Memory B cell (primary cell): ENCODE measurements at places on chromosomes 13 and 19.

DNA sequence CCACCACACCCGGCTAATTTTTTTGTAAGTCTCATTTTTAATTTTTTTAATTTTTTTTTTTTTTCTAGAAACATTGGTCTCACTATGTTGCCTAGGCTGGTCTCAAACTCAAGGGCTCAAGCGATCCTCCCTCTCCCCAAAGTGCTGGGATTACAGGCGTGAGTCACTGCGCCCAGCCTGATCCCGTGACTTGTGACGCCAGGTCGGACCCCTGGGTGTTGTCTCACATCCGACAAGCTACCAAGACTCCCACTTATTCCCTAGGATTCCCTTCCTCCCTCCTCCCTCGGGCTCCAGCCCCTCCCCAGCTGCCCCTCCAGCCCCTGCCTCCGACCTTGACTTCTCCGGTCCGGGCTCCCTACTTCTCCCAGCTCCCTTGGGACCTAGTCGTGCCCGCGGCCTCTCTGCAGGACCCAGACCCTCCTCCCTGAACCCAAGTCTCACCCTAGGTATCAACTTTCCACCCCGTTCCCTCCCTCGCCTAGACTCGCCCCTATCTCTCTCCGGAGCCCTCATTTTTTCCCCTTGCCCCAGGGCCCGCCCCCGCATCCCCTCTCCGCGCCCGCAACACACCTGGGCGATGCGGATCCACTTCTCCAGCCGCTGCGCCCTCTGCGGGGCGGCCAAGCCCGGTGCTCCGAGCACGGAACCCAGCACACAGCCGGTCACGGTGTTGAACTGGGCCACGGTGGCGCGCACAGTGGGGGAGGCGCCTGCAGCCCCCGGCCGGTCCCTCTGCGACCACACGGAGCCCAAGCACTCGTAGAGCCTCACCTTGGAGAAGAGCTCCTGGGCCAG is 13.1 kb downstream of the RGL3 start:
- peak; percentile 48 for DNase-seq

DNA sequence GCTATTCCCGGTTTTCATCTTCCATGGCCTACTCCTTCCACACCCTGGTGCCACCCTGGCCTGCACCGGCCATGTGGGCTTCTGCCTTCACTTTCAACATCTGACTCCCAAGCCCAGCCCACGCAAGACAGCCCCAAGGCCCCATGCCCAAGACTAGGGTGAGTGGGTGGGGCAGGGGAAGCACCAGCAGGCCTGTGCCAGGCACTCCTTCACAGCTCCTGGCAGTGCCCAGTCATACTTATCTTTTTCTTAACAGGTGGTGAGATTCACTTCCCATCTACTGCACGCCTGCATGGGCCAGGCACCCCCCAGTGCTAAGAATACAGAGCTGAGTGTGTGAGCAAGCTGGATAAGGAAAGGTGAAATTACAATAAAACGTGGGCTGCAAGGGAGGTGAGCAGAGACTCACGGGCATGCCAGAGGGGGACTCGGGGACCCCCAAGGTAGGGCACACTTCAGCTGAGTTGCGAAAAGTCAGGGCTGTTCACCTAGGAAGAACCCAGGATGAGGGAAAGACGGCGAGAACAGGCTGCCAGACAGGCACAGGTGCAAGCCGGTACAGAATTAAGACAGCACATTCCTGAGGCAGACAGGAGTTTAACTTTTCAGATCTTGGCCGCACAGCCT is 55.7 kb downstream of the COL4A1 start:
- no peak for DNase-seq

- DNase-seq: no peak
Measured at GRCh38 chr13:108087810-108088209, 127.5 kb downstream of the LIG4 start.

DNA sequence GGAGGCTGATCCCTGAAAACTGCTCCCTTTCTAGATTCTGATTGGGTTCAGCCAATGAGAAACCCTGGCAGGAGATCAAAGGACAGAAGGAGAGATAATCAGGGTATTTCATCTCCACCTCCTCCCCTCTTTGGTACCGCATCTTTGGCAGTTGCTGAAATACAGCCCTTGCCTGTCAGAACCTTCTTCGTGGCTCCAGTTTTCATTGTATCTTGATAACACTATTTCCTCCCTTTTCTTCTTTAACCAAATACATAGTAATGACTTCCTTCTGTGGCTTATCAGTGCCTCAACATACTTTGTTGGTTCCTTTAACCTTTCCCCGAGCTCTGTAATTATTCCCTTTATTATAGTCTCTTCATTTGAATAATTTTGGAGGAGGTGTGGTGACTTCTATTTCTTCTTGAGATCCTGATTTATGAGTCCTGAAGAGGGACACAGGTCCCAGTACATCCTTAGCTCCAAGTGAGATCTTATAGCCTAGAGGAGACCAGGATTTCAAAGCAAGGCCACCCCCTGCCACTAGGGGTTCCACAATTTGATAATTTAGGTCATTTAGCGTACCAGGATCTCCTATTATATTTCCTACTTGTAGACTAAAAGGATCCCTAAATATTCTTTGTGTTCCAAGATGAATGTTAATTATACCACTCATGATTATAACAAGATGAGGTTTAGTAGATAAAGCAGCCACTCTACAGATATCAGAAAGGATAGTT is 98.0 kb downstream of the EDNRB start:
- DNase-seq: no peak

DNA sequence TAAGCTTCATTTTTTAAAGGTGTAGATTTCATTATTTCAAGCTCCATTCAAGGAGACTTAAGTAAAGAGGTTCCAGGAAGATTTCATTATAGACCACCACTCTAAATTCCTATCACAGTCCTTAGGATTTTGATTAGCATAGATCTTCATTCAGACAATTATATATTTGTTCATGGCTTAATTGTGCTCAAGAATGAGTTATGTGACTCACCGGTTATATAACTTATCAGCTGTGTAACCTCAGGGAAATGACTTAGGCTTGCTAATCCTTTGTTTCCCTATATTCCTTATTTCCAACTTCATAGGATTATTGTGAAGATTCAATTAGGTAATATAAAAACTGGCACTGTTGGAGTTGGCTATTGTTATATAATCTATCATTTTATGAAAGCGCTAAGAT is 632.8 kb upstream of the SPRY2 start:
- DNase-seq: no peak

DNA sequence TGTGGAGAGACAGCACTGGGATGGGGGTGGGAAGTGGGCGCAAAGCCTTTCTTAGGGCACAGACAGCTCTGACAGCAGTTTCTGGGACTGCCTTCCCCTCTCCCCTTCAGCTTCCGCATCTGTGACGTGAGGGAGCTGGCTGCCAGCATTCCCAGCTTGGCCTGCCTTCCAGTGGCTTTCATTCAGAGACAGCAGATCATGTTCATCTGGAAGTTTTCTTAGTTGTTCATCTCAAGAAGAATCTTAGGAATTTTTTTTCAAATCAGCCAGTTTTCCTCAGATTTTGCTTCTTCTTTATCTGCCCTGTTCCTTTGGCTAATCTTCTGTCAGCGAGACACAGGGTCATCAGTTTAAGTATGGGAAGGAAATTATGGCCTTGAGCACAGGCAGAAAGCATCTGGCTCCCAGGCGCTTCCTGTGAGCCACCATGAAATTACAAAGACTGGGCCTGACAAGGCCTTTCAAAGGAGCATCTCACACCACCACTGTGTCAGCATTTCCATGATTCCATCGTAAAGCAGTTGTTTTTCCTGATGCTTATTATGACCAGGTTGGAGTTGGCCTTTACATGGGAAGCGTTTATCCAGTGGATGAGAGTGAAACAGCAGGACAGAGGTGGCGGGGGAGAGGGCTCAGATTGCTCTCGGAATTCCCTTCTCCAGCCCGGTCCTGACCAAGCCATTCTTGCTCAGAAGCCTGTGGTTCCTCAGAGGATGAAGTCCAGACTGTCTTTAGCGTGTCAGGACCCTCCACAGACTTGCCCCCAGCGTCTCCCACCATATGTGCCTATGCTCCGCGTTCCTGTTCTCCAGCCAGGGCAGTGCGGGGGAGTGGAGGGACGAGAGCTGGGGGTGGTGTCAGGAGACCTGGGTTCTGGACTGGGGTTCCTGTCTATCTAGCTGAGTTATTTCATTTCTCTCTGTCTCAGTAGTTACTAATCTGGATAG is 43.6 kb downstream of the ARHGAP35 start:
- no peak for DNase-seq

- no peak for DNase-seq
Measured at GRCh38 chr13:77776704-77777103, 79.2 kb downstream of the SLAIN1 start.

- DNase-seq: no peak
Measured at GRCh38 chr13:76637641-76638141, 248.5 kb downstream of the KCTD12 start.
